Renal pelvis (tissue), 12 donors: ENCODE measurements at places on chromosomes 3 and 15.
A peak's percentile ranks its signal among the peaks of the same experiment; 100 is the strongest.

DNA sequence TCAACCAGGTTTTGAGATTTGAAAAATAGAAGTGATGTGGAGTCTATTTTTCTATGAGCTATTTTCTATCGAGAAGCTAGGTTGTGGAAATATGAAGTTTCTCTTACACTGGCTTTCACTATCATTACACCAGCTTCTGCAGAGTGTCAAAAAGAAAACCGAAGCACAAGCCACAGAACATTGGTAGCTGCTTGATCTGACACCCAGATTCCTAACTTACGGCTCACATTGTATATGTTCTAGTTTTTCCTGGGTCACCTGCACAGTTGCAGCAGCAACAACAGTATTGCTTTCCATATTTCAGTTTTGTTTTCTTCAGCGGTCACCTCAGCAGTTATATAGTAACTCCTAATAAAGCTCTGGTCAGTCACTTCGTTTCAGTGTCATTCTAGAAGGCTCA lies 790.1 kb downstream of the PLOD2 start:
- DNase-seq = no peak

- no peak for DNase-seq
These were observed 10.8 kb upstream of the MFSD1 start for GRCh38 chr3:158790901-158791589.

DNA sequence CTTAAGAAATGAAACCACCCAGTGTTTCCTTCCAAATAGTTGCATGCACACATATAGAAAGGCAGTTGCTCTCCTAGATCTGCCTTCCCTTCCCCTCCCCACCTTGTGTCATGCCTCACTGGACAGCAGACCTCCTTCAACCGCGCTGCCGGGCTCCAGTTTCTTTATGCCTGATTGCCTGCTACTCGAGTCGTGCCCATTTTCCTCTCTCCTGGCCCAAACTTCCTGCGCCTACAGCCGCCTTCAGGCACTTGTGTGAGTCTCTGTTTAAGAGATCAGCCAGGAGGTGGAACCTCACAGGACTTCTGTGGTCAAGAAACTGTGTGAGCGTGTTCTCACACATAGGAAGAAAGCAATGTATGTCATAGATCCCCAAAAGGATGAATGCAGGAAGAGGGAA lies 8.8 kb upstream of the FAM107A start:
- peak; percentile 76 for DNase-seq

GRCh38 chr3:69776920-69777581 lies 37.8 kb downstream of the MITF start:
- DNase-seq = no peak

GRCh38 chr3:111809186-111809585 lies 49.9 kb upstream of the PHLDB2 start:
- no peak for DNase-seq

DNA sequence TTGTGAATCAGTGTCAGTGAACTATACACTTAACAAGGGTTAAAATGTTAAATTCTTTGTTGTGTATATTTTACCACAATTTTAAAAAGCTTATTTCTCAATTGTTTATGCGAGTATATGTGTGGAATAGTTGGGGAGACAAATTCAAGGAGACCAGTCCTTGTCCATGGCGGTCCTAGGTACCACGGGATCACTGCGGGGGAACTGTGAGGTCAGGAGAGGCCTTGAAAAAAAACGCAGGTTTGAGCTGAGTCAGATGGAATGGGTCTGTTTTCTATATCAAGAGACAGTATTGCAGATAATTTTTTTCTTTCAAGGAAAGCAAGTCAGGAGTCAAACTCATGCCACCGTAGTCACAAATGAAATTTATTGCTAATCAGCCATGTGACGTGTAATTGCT lies 18.5 kb downstream of the IGF1R start:
- DNase-seq = no peak

GRCh38 chr3:190495796-190496195 lies 18.1 kb upstream of the IL1RAP start:
- no peak for DNase-seq

GRCh38 chr3:159432682-159433340 lies 555.8 kb upstream of the IL12A start:
- DNase-seq = no peak

GRCh38 chr3:170149016-170149415 lies 32.5 kb downstream of the PHC3 start:
- no peak for DNase-seq

GRCh38 chr15:91114301-91114700 lies 14.2 kb downstream of the SV2B start:
- DNase-seq = no peak

GRCh38 chr3:74041068-74041675 lies 416.4 kb upstream of the PDZRN3 start:
- no peak for DNase-seq

DNA sequence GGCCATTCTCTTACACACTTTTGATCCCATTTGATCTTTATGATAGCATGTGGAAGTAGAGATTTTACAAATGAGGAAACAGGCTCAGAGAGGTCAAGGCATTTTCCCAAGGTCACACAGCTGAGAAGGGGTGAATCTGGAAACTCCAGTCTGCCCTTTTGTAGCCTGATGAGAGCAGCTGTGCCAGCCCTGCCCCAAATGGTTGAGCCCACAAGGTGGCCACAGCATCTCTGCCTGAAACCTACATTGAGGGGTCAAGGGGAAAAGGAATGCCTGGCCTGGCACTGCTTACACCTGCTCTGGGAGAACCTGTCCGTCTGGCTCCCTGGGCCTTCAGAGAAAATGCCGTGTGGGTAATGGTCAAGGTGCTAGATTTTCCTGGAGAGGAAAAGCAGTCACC lies 200.2 kb upstream of the LINGO1 start:
- DNase-seq = no peak

DNA sequence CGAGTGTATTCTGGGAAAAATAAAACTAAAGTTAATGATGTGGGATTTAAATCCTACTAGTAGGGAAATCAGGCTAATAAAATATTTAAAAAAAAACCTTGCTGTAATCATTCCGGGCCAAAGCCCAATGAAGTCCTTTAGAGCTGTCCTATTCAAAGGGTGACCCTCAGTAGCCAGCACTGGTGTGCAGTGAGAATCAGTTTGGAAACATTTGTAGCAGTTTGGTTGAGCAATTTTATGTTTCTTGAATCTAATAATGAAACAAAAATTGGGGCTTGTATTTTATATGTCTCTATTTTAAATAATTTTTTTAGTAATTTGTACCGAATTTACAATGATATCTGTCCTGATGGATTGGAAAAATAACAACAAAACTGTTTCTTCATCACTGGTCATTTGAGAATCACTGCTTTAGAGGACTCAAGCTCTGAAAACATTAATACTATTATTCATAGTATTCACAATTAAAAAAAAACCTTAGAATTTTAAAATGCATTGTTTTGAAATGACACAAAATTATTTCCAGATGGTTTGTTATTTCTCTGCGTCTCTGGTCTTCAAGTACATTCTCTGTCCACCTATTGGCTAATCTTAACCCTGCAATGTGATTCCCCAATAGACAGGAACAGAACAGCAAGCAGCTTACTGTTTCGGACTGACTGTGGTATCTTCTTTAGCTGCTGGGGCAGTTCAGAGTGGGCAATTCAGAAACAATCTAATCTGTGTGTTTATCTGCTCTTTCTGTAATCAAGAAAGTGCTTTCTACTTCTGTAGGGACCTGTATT lies 71.2 kb downstream of the OTOL1 start:
- DNase-seq = no peak

- no peak for DNase-seq
These were observed 101.5 kb downstream of the RBMS3 start for GRCh38 chr3:29382409-29382808.

- DNase-seq = no peak
These were observed 27.4 kb downstream of the ARHGEF26 start for GRCh38 chr3:154148541-154148940.

GRCh38 chr3:61724183-61724582 lies 162.8 kb downstream of the PTPRG start:
- no peak for DNase-seq

GRCh38 chr3:190552969-190553759 lies 39.3 kb downstream of the IL1RAP start:
- DNase-seq = no peak

DNA sequence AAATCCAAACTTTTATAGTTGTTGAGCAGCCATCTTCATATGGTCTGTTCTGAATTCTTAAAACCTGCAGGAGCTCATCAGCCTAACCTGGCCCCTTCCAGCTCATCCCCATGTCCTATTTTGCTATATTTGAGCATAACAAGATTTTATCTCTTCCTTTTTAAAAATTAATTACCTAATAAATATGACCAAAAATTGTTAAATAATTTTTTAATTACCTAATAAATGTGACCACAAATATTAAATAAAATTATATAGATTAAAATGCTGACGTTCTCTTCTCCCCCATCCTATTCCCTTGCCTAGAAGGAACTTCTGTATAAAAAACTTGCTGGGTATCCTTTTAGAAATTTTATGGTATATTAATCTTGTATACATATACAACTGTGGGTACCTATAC lies 43.7 kb downstream of the OXNAD1 start:
- DNase-seq = no peak

DNA sequence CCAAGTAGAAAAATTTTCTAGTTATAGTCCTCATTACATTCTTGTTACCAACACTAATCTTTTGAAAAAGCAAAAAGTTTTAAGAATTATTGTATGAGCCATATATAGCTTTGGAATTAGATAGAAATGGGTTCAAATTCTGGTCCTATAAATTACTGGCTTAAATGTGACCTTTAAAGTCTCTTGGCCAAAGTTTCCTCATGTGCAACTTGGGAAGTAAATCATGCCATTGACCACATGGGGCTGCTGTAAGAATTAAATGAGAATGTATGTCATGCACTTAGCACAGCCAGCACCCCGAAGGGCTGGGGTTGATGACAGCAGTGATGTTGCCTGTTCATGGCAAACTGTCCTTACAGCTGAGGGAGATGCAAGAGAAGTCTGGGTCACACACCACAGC lies 108.3 kb downstream of the TOP2B start:
- DNase-seq = no peak

- no peak for DNase-seq
These were observed 169.0 kb upstream of the TSC22D2 start for GRCh38 chr3:150238995-150239619.

DNA sequence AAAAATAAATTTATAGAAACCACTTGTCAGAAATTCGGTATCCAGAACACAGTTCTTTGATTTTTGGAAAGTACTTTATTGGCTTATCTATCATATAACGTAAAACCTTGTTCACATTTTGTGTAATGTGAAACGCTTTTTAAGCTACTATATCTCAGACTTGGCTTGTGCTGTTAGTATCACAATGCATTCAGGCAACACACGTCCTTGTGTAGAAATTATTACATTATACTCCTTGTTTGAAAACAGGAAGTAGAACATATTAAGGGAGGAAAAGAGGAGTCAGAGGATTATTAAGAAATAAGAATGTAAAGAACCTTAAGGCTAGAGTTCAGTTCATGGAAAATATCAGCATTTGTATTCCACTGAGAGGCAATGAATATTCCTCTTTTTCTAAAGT lies 1.6 kb downstream of the DNAJC13 start:
- no peak for DNase-seq

DNA sequence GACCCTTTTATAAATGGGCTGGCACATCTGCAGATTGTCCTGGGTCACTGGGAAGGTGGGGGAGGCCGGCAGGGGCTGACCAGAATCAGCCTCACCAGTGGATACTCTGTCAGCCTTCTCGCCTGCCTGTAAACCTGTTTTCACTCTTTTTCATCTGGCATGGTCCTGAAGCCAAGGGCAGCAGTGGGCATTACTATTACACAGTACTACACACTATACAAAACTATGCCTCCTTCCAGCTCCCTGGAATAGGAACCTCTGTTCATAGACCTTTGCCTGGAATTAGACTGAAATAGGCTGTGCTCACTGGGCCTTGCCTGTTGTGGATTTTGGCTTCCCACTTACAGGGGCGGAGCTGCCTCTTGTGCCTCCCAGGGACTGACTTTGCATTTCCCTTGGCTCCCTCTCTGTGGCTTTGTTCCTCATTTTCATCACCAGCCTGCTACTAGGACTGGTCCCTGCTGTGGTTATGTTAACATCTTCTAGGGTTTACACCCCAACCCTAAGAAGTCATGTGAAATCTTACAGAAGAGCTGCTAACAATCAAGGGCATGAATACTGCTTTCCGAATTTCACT lies 120.7 kb downstream of the FNDC3B start:
- DNase-seq = no peak

- no peak for DNase-seq
These were observed 47.0 kb upstream of the SETD2 start for GRCh38 chr3:47210863-47211405.

GRCh38 chr15:76321171-76321570 lies 9.9 kb upstream of the ETFA start:
- no peak for DNase-seq

DNA sequence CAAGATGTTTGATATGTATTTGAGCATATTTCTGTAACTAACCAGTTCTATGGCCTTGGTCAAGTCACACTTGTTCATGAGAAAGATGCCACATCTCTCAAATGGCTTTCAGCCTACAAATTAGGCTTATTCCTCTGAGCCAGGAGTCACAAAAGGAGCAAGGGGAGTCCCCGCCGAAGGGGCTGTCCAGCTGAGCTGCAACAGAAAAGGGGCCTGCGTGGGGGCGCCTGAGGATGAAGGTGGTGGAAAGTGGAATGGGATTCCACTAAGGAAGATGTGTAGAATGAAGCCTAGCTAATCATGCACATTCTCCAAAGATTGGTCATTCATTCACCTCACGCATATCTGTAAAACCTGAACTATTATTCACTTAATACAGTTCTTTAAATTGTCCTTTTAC lies 19.1 kb downstream of the ALDH1L1 start:
- no peak for DNase-seq

- DNase-seq = no peak
These were observed 474.0 kb downstream of the FGF12 start for GRCh38 chr3:192253138-192253887.

DNA sequence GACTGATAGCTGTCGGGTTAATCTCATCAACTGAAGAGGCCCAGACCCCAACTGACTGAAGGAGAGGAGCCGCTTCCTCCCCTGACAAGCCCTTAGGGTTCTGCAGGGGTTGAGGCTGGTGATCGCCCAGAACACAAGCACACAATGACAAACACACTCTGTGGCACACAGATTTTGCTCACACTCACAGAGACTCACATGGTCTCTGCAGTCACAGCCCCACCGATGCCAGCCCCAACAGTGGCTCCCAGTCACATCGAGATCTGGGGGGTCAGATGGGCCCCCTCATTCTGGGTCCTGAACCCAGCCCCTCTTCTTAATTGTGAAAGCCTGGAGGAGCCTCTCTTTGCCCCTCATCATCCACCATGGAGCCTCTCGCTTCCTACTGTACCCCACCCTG lies 16.7 kb downstream of the PTH1R start:
- no peak for DNase-seq
